ENCODE measurements at places on chromosomes 11 and 22. TPM values are rescaled to one million over a fixed set of nuclear protein-coding genes. Genes with fewer than 3 reads are reported as not detected.
A peak's percentile ranks its signal among the peaks of the same experiment; 100 is the strongest.

DNA sequence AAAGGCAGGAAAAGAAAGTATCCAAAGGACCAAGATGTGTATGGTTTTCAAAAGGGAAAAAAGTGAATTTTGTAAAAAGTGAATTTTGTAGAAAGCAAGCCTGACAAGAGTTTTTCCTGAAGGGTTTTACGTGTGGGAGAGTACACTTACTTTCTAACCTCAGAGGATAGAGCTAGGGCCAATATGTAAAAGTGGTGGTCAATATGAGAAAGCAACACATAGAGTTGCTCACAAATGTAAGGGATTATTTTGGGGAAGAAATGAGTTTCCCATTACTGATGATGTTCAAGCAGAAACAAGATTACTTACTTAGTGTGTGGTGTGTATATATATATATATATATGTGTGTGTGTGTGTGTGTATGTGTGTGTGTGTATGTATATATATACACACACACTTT is 162.5 kb downstream of the SWAP70 start:
- DNase-seq, result no peak
- no peaks in the 10 kb centered on the region for H3K36me3 ChIP-seq
- H3K4me1 ChIP-seq, result peaks cover 10% of the 10 kb centered on the region

Gene CCDC89
- total RNA-seq, result not detected

Gene SCGB2A2
- not detected for total RNA-seq

Gene CASP5
- not detected for total RNA-seq

Gene KRTAP5-1
- not detected for total RNA-seq

DNA sequence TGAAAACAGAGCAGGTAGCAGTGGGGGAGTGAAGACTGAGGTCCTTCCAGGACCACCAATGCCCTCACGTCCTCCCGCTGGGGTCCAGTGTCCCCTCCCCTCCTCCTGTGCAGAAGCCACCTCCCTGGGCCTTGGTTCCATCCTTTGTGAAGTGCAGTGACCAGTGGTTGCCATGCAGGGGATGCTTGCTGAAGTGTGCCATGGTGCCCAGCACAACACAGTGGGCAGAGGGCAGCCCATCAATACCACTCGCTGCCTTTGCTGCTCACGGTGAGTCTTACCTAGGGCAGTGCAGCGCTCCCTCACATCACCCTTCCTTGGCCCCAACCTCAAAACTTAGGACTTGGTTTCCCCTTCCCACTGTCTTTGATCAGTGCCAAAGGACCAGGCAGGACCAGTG is 12.9 kb downstream of the MYEOV start:
- no peak overlapping the region for H3K27ac ChIP-seq
- DNase-seq, result no peak
- H3K36me3 ChIP-seq, result no peaks in the 10 kb centered on the region
- H3K27me3 ChIP-seq, result no peaks in the 10 kb centered on the region
- H3K4me3 ChIP-seq, result no peak overlapping the region

Gene SOX6
- 0.70 TPM for total RNA-seq

DNA sequence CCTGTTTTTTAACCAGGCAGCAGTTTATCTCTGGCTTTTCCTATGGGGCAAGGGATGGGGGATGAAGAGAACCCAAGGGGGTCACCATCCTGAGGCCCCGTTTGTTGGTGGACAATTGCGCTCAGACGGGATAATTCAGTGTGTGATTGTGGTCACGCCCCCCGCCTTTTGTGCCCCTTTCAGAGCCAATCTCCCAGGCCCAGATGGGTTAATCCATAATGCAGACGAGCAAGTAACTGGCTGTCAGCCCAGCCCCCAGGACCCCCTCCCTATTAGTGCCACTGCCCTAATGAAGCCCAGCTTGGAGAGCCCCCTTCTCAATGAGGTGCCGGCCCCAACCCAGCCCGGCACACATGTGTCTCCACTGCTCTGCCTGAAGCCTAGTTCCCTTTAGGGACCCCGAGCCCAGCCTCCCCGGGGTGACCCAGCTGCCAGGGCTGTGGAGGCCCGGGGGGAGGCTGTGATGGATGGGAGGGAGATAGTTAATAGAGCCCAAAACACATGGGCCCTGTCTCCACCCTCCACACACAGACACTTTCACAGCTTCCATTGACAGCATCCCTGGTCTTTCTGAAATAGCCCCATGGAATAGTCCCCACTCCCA is 19.1 kb upstream of the ROBO3 start:
- H3K27me3 ChIP-seq, result peaks cover 100% of the 10 kb centered on the region
- no peak overlapping the region for H3K4me3 ChIP-seq
- H3K36me3 ChIP-seq, result no peaks in the 10 kb centered on the region
- no peak for DNase-seq

DNA sequence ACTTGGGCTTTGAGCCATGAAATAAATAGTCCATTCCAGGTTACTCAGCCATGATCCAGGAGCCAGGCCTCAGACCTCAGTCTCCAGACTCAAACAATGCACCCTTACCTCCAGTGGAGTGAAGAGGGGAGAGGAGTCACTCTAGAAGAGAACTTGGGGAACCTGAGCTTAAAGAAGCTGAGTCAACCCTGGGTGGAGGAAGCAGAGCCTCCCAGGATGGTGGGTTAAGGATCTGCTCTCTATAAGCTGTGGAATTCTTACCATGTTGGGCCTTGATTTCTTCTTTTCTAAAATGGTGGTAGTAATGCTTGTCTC is 113.2 kb downstream of the NECTIN1 start:
- no peaks in the 10 kb centered on the region for H3K27me3 ChIP-seq
- no peak overlapping the region for H3K27ac ChIP-seq
- DNase-seq, result no peak
- H3K4me1 ChIP-seq, result peaks cover 18% of the 10 kb centered on the region

- no peaks in the 10 kb centered on the region for H3K36me3 ChIP-seq
- H3K4me3 ChIP-seq, result peak overlapping the region; percentile 89
- peaks cover 21% of the 10 kb centered on the region for H3K4me1 ChIP-seq
- peaks cover 13% of the 10 kb centered on the region for H3K27me3 ChIP-seq
Measured at GRCh38 chr11:17543574-17544180, 539 bp downstream of the USH1C start.

GRCh38 chr11:23973244-23973643 is 523.6 kb upstream of the LUZP2 start:
- peaks cover 18% of the 10 kb centered on the region for H3K4me1 ChIP-seq
- peak overlapping the region; percentile 84 for H3K27ac ChIP-seq
- H3K36me3 ChIP-seq, result no peaks in the 10 kb centered on the region
- peak; percentile 37 for DNase-seq
